Left colon (tissue), 2 donors: ENCODE measurements at places on chromosomes 3 and 15.

DNA sequence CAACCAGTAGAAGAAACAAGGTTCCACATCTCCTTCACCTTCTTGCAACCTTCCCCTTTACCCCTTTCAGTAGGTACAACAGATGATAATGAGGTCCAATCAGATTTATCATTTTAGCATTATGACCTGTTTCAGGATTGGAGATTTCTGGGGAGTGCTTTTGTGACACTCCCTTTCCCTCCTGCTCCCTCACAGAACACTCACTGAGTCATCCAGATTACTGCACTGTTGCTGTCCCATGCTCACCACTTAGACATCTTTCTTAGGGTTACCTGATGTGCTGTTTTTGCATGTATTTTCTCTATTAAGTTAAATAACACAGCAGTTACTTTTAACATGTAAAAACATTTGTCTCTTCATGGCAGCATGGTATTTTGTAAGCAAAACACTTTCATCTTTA is 118.5 kb downstream of the MFSD1 start:
- DNase-seq: no peak

GRCh38 chr3:37456270-37456708 is 281.9 kb upstream of the LRRFIP2 start:
- peak; percentile 68 for DNase-seq

- no peak for DNase-seq
These were observed 129.0 kb downstream of the SERPINI1 start for GRCh38 chr3:167864552-167864874.

DNA sequence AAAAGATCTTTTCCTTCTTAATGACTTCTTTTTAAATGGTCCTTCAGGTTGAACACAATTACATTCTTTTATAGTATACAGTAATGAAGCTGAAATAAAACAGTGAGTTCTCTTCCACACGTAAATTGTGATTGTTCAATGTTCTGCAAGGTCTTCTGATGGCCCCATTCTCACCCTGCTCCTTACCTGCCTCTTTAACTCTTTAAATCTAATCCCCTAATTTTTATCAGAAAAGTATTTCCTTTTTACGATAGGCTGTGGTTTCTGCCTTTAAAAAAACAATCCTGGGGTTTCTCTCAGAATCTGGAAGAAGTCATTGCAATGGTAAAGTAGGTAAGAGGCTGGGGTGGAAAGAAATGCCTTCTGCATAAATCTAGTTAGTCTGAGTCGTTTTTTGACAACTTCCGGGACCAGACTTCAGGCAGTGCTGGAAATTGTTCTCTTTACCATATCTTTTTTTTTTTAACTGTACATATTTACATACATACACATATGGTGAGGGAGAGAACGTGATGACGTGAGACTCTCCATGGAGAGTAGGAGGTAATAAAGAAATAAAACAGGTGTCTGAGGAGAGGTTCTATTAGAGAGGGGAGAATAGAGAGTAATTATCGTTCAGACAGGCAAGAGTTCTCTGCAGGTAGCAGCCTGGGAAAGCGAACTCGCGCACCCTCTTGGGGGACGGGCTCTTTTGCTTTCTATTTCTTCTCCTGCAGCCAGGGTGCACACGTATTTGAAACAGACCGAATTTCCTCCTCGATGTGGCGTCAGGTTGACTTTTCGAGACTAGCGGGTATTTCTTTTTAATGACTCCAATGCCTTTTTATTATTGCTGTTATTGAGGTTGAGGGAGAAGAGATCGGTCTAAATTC is at the start of gene SIDT1:
Gene SIDT1 (plus strand): TSS at position 730 of the 872 bp plus-strand sequence. CDS start 467 bp downstream, outside the sequence.
- DNase-seq: peak; percentile 73

DNA sequence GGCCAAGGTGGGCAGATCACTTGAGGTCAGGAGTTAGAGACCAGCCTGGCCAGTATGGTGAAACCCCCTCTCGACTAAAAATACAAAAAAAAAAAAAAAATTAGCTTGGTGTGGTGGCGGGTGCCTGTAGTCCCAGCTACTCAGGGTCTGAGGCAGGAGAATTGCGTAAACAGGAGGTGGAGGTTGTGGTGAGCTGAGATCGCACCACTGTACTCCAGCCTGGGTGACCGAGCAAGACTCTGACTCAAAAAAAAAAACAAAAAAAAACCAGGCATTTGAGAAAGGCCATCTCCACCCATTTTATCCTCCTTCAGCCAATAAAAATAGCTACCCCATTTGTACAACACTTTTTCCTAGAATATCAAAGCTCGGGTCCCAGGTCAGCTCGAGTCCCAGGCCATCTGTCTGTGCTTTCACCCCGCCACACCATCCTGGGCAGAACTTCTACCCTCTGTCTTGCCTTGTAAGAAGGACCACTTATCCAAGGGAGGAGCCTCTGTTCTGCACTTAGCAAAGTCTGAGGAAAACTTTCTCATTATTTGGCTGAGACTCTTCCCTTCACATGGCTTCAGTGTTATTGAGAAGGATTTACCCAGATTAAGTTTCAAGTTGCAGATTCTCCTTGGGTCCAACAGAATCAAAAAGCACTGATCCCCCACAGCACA is 99.1 kb downstream of the MESD start:
- DNase-seq: no peak

GRCh38 chr3:130705501-130705900 is 41.1 kb downstream of the PIK3R4 start:
- DNase-seq: no peak

DNA sequence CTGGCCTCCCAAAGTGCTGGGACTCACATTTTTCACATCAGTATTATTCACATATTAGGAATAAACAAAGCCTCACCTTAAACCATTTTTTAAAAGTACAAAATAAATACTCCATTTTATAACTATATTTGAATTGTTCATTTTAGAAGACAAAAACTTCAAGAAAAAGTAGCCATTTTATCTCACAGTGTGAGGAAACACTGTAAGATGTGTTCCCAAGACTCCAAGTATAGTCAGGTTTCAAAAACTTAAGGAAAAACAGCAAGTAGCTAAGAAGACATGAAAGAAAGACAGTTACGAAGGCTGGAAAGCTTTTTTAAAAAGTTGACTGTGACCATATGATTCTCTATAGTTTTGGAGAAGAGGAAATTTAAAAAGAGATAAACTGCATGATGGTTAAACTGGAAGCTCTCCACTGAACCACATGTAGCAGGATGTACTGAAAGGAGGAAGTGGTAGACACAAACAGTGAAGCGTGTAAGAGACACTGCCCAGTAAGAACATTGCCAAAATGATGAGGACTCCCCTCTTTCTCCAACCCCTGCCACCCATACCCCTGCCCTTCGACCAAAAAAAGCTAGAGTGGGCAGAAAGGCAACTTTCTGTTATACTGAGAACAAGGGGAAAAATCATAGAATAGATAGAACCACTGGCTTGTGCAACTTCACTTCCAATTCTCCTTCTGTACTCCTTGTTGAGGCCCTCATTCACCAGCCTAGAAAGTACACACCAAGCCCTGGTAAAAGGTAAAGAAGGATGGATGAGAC is 6.2 kb upstream of the TMF1 start:
- no peak for DNase-seq

DNA sequence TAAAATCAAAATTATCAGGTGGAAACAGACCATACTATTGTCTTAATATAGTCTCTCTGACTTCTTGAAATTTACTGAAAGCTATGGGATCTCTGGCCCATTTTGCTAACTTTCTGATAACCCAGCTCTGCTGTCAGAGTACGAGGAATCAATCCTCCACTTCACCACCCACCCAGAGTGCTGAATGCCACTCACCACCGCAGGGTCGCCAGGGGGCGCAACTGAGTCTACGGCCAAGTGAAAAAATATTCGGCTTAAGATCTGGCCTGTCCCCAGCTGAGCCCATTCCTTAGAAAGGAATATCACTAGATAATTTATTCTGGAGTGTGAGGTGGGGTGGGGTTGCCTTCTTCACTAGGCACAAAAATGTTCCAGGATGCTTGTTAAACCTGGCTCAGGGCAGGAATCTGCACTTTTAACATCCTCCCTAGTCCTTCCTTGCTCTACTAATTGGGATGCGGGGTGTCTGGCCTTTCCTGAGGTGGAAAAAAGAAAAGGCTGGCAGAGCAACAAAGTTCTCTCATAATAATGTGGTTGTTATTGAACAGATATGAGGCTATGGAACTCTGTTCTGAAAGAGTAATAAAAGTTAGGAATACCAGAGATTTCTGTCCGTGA is 520.6 kb downstream of the MFSD1 start:
- DNase-seq: peak; percentile 15

DNA sequence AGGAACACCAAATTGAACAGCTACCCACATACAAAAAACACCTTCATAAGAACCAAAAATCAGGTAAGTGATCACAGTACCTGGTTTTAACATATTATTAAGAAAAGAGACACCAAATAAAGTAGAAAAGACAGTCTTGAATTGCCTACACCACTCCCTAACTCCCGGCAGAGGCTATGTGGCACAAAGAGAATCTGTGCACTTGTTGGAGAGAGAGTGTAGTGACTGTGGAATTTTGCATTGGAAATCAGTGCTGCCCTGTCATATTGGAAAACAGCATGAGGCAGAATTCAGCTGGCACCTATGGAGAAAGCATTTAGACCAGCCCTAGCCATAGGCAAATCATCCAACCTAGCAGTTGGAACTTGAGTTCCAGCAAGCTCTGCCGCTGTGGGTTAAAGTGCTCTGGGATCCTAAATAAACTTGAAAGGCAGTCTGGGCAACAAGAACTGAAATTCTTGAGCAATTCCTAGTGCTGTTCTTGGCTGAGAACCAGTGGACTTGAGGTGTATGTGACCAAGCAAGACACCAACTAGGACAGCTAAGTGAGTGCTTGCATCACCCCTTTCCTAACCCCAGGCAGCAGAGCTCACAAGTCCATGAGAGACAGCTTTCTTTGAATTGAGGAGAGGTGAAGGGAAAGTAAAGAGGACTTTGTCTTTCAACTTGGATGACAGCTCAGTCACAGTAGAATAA is 969.6 kb upstream of the ALCAM start:
- DNase-seq: no peak

DNA sequence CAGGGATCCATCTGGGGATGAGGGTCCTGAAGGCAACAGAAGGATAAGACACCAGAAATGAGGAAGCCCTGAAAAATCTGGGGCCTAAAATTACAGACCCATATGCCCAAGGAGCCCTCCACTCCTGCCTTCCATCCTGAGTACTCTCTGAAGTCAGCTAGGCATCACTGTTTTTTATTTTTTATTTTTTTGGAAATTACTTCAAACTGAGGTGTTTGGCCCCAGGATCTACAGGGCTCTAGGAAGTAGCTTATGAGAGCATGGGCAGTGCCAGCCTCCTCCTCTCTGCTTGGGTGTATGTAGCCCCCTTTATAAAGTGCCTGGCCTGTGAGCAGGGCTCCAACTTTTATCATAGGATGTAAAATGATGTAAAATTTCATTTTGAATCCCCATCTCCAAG is 7.9 kb downstream of the EPB42 start:
- no peak for DNase-seq

- no peak for DNase-seq
These were observed 71.7 kb upstream of the TTC14 start for GRCh38 chr3:180530276-180530675.

- peak; percentile 77 for DNase-seq
These were observed 54.8 kb upstream of the SPESP1 start for GRCh38 chr15:68875377-68876116.

GRCh38 chr15:82810890-82811426 is 1.5 kb downstream of the WHAMM start:
- no peak for DNase-seq

- DNase-seq: no peak
These were observed at the start of gene CPNE9 for GRCh38 chr3:9703736-9704346. TSS of gene CPNE9 (plus strand) at chr3:9703833. CDS start at chr3:9703997, 164 bp downstream.

DNA sequence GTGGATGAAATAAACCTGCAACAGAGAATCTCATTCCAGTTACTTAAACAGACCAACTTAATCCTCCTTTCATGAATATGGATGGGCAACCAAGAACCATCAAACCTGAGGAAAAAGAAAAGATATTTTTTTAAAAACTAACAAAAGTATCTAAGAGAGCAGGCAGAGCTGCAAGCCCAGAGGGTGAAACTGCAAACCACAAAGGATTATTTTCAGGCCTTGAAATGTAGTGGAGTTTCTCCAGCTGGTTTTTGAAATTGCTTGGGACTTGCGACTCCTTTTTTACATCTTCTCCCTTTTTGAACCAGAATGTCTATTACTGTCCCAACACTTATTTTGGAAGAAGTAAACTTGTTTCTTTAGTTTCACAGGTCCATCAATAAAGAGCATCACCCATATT is 87.4 kb downstream of the STAG1 start:
- DNase-seq: no peak

DNA sequence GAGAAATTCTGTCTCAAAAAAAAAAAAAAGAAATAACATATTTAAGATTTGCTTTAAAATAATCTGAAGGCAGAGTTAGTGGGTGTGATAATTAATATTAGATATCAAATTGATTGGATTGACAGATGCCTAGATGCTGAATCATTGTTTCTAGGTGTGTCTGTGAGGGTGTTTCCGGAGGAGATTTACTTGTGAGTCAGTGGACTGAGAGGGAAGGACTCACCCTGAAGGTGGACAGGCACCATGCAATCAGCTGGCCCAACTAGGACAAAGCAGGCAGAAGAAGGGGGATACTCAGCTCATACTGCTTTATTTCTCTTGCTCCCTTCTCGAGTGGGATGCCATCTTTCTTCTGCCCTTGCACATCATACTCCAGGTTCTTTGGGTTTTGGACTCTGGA is 16.7 kb upstream of the RPL24 start:
- DNase-seq: no peak

- no peak for DNase-seq
These were observed 93.0 kb downstream of the SMAD3 start for GRCh38 chr15:67158367-67158766.

- no peak for DNase-seq
These were observed 94.1 kb downstream of the SEC22A start for GRCh38 chr3:123295901-123296250.

DNA sequence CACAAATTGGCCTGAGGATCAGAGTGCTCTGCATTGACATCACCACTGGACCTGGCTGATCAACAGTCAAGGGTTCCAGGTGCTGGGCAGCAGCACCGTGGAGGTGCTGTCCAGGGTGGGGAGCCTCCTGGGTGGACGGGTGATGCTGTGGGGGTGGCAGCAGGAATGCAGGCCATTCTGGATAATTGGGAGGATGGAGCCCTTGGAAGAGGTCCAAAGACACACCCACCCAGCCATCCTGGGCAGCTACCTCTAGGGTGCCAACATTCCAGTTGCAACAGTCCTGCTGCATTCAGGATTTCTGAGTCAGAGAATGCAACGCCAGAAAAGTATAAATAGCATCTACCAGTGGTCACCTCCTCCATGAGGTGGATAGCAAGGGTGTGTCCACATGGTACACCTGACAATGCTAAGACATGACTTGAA is 26.8 kb downstream of the STARD5 start:
- DNase-seq: no peak

DNA sequence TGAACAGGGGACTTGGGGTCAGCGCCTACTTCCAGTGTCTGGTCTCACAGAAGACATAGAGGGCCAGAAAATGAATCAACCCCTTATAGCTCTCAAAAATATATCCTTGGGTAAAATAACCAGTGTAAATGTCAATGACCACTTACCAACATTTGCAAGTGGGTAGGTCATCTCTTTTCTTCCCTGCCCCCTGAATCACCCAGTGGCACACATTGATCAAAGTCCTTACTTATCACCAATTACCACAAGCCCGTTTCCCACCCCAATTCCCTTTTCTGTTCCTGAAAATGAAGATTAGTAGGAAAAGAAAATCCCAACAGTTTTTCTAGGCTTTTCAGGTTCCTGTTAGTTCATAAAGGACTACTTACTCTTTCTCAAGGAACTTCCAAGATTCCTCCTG is 70.5 kb upstream of the HEG1 start:
- DNase-seq: no peak
